ENCODE measurements at places on chromosomes 11 and 22. TPM values are rescaled to one million over a fixed set of nuclear protein-coding genes. Genes with fewer than 3 reads are reported as not detected.
A peak's percentile ranks its signal among the peaks of the same experiment; 100 is the strongest.

DNA sequence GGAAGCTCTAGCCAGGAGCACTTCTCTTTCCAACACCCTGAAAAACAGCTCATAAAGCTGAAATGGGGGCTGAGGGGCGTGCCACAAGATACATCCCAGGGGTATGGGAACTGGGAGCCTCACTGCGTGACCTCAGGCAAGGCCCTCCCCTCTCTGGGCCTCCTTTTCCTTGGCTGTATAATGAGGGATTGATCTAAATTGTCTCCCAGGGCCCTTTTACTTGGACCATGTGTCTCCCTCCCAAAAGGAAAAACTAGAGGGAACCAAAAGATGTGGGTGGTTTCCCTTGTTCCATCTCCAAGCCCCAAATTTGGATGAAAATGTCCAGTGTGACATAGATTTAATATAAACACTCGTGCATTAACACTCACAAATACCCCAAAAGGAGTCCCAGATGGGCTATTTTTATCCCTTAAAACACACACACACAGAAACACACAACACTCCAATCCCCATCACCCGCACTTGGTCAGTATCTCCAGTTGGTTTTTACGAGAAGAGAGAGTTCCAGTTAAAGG is 25.9 kb upstream of the SMTN start:
- peaks cover 11% of the 10 kb centered on the region for H3K4me1 ChIP-seq
- no peak for DNase-seq
- H3K36me3 ChIP-seq, result no peaks in the 10 kb centered on the region
- H3K27me3 ChIP-seq, result no peaks in the 10 kb centered on the region
- no peak overlapping the region for H3K4me3 ChIP-seq

- no peak overlapping the region for H3K4me3 ChIP-seq
- DNase-seq, result no peak
- peaks cover 7% of the 10 kb centered on the region for H3K36me3 ChIP-seq
- peaks cover 52% of the 10 kb centered on the region for H3K4me1 ChIP-seq
- H3K27ac ChIP-seq, result no peak overlapping the region
- peaks cover 3% of the 10 kb centered on the region for H3K27me3 ChIP-seq
Observed at GRCh38 chr22:45876136-45877035, 100.6 kb downstream of the WNT7B start.

- no peaks in the 10 kb centered on the region for H3K27me3 ChIP-seq
- H3K36me3 ChIP-seq, result peaks cover 7% of the 10 kb centered on the region
- DNase-seq, result no peak
- peak overlapping the region; percentile 9 for H3K27ac ChIP-seq
- peaks cover 4% of the 10 kb centered on the region for H3K4me1 ChIP-seq
Observed at GRCh38 chr11:124115782-124116616, 749 bp downstream of the VWA5A start.

DNA sequence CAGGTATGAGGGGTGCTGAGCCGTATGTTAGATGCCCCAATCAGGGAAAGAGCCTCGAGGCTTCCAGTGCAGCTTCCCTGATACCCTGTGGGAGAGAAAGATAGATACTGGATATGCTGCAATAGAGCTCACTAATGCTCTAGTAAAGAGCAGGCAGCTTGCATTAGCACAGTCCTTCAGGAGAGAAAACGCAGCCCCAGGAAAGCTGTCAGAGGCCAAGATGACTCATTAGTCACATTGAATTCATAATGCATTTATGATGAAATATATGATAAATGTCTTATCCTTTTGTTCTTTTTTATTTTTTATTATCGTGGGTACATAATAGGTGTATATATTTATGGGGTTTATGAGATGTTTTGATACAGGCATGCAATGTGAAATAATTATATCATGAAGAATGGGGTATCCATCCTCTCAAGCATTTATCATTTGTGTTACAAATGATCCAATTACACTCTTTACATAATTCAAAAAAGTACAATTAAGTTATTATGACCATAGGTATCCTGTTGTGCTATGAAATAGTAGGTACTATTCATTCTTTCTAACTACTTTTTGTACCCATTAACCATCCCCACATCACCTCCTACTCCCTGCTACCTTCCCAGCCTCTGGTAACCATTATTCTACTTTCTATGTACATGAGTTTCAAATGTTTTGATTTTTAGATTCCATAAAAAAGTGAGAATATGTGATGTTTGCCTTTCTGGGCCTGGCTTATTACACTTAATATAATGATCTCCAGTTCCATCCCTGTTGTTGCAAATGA is 94.5 kb upstream of the TOP3B start:
- no peak overlapping the region for H3K27ac ChIP-seq
- no peak for DNase-seq
- peaks cover 10% of the 10 kb centered on the region for H3K4me1 ChIP-seq
- H3K36me3 ChIP-seq, result no peaks in the 10 kb centered on the region

- no peak for DNase-seq
- peaks cover 25% of the 10 kb centered on the region for H3K4me1 ChIP-seq
- H3K27me3 ChIP-seq, result no peaks in the 10 kb centered on the region
- H3K27ac ChIP-seq, result no peak overlapping the region
- no peak overlapping the region for H3K4me3 ChIP-seq
- H3K36me3 ChIP-seq, result no peaks in the 10 kb centered on the region
Observed at GRCh38 chr22:50118129-50118528, 28.3 kb downstream of the MOV10L1 start.

The SULT4A1 gene
- total RNA-seq, result 66.8 TPM

DNA sequence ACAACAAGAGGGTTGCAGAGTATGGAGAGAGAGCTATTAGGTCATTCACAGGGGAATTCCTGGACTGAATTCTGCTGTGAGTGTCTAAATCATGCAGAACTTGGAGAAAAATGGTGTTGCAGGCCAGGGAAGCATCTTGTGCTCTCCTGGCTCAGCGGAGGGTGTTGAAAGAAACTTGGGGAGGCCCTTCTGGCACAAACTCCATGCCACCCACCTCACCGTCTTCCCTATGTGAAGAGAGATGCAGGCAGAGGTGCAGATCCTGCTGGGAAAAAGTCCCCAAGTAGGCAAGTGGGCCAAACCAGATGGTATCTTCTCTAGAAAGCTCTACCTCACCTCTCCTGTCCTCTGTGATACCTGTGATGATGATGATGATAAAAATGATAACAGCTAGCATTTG is 604.3 kb upstream of the API5 start:
- no peak overlapping the region for H3K4me3 ChIP-seq
- no peaks in the 10 kb centered on the region for H3K36me3 ChIP-seq
- no peaks in the 10 kb centered on the region for H3K4me1 ChIP-seq
- no peak for DNase-seq
- H3K27me3 ChIP-seq, result no peaks in the 10 kb centered on the region

DNA sequence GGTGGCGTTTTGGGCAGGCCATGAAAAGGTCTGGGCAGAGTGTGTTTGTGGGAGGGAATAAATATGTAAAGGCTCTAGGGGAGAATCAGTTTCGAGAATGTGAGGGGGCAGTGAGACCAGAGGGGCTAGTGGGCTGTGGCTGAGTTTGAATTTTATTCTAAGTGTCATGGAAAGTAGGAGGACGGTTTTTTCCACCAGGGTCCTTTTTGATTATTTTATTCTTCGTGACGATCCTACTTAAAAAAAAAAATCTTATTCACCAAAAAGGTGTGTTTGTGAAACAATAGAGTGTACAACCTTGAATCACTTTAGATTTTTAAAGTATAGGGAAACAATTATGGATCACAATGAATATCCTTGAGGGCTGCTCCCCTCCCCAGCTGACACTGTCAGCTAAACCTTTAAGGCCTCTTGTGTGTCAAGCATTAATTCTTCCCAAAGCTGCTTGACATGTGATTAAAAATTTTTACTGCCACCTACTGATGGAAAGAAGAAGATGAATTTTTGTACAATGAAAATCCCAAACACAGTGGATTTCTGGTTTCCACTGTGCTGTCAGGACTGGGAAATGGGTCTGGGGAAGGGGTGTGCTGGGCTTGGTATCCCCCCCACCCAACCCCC is 107.5 kb upstream of the OR4B1 start:
- no peaks in the 10 kb centered on the region for H3K27me3 ChIP-seq
- H3K4me3 ChIP-seq, result no peak overlapping the region
- H3K27ac ChIP-seq, result peak overlapping the region; percentile 70
- H3K36me3 ChIP-seq, result no peaks in the 10 kb centered on the region
- DNase-seq, result peak; percentile 77
- peaks cover 30% of the 10 kb centered on the region for H3K4me1 ChIP-seq

The RAB30 gene
- 69.8 TPM for total RNA-seq

DNA sequence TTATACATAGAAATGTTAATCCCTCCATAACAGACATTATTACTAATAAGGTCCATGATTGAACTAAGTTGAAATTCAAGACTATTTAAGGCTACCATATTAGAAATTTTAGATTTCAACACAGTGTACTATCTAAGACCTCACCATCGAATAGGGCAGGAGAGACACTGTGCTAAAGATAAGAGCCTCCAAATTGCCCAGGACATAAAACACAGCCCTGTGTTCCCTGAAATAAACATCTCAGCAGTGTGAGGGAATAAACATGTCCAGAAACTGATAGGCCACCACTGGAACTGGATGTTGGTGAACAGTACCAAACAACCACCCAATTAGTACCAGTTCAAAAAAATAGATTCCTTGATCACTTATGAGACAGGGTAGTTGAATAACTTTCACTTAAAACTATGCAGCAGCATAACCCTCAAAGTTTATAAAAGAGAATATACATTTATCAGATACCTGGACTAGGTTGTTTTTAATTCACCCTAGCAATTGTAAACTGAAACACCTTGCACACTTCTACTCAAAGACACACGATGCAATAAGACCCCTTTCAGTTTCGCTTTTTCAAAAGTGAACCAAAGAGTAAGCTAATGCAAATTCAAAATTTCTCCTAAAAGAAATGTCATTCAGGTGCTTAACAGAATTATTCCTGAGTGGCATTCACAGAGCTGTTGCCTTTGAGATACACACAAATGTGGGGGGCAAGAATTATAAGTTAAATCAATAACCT is 34.3 kb downstream of the USP28 start:
- H3K27me3 ChIP-seq, result no peaks in the 10 kb centered on the region
- H3K4me3 ChIP-seq, result no peak overlapping the region
- peaks cover 20% of the 10 kb centered on the region for H3K36me3 ChIP-seq
- no peak for DNase-seq
- no peaks in the 10 kb centered on the region for H3K4me1 ChIP-seq

The BAIAP2L2 gene
- total RNA-seq, result 0.10 TPM

The NLRP14 gene
- total RNA-seq, result 1.2 TPM

The MIF gene
- 81.1 TPM for total RNA-seq

DNA sequence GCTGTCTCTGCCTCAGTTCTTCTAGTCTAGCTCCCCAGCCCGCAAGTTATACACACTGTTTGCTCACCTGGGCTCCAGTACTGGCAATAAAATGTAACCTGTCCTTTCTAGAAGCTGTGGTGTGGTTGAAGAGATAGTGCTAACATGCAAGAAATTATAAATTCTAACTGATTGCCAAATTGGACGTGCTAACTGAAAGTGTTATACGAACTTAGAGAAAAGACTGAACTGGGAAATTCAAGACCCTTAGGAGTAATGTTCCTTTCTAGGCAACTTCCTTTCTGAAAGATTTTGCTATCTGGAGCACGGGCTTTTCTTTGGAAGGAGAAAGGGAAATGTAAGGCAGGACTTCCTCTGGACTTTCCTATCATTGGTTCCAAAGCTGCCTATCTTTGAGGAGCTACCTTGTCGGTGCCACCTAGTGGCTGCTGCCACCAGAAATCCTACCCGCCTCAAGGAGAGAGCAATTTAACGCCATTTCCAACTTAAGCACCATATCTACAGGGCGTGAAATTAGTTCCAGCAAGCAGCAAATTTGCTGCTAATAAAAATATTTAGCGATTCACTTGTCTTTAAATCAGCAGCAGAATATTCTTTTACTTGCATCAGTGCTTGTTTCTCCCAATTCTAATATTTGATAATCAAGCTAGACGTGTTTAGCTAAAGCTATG is 12.7 kb upstream of the TMEM218 start:
- H3K27me3 ChIP-seq, result no peaks in the 10 kb centered on the region
- peak; percentile 94 for DNase-seq
- no peak overlapping the region for H3K4me3 ChIP-seq
- H3K27ac ChIP-seq, result no peak overlapping the region
- no peaks in the 10 kb centered on the region for H3K4me1 ChIP-seq

DNA sequence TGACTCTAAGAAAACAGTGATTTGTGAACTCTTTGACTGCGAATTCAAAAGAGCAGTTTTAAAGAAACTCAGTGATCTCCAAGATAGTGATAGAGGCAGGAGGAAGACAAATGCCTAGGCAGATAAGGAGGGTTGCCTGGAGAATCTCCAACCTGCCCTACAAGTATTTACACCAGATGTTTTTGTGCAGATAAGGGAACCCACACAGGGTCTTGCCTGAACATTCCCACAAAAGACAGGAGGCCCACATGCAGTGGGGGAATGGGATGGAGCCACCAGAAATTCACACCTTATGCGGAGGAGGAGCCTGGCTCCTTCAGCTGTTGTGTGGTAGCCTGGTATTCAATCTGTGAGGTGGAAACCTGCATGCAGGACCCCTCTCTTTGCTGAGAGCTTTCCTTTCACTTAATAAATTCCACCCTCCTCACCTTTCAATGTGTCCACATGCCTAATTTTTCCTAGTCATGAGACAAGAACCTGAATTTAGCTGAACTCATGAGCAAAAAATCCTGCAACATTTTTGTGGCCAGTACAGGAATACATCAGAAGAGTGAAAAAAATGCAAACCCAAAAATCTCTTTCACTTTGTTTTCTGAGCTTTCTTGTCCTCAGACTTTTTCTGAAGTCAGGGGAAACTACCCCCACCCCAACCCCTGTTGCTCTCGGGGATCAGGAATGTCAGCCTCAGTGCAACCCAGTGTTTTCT is 8.1 kb upstream of the GLYAT start:
- H3K4me3 ChIP-seq, result no peak overlapping the region
- H3K27me3 ChIP-seq, result no peaks in the 10 kb centered on the region
- DNase-seq, result no peak
- no peaks in the 10 kb centered on the region for H3K36me3 ChIP-seq
- H3K27ac ChIP-seq, result no peak overlapping the region
- no peaks in the 10 kb centered on the region for H3K4me1 ChIP-seq

The KIRREL3 gene
- 18.7 TPM for total RNA-seq

DNA sequence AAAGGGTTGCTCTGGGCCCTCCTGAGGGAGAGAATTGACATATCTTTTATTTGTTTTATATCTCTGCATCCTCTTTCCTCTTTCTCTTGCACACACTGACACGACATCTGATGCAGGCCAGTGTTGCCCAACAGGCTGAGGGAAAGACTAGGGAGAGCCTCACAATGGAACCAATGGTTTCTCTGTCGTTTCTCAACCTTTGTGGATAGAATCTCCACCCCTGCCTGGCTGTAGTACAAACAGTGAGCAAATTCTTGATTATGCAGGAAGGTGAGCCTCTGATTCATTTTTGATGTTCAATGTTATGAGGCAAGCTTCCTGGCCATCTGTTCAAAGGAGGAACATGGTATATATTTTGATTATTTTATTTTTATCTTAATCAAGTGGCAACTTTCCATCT is 49.8 kb upstream of the PLET1 start:
- H3K4me1 ChIP-seq, result no peaks in the 10 kb centered on the region
- no peak for DNase-seq
- H3K27me3 ChIP-seq, result no peaks in the 10 kb centered on the region
- no peak overlapping the region for H3K27ac ChIP-seq
- H3K4me3 ChIP-seq, result no peak overlapping the region

GRCh38 chr11:102771351-102771750 is 9.1 kb downstream of the MMP10 start:
- no peak overlapping the region for H3K27ac ChIP-seq
- DNase-seq, result no peak
- H3K4me1 ChIP-seq, result no peaks in the 10 kb centered on the region
- no peak overlapping the region for H3K4me3 ChIP-seq
- no peaks in the 10 kb centered on the region for H3K27me3 ChIP-seq

The GTSE1 gene
- total RNA-seq, result 6.8 TPM

The MAPK8IP2 gene
- 42.3 TPM for total RNA-seq

The UBQLNL gene
- 0.30 TPM for total RNA-seq

The ADM2 gene
- total RNA-seq, result 0.10 TPM

The PKNOX2 gene
- total RNA-seq, result 10.6 TPM

The PHETA2 gene
- total RNA-seq, result 18.0 TPM

GRCh38 chr22:30825711-30826505 is 131.2 kb downstream of the OSBP2 start:
- H3K27ac ChIP-seq, result no peak overlapping the region
- H3K36me3 ChIP-seq, result no peaks in the 10 kb centered on the region
- no peak for DNase-seq
